ENCODE measurements at places on chromosomes 11 and 22. TPM values are rescaled to one million over a fixed set of nuclear protein-coding genes. Genes with fewer than 3 reads are reported as not detected.

DNA sequence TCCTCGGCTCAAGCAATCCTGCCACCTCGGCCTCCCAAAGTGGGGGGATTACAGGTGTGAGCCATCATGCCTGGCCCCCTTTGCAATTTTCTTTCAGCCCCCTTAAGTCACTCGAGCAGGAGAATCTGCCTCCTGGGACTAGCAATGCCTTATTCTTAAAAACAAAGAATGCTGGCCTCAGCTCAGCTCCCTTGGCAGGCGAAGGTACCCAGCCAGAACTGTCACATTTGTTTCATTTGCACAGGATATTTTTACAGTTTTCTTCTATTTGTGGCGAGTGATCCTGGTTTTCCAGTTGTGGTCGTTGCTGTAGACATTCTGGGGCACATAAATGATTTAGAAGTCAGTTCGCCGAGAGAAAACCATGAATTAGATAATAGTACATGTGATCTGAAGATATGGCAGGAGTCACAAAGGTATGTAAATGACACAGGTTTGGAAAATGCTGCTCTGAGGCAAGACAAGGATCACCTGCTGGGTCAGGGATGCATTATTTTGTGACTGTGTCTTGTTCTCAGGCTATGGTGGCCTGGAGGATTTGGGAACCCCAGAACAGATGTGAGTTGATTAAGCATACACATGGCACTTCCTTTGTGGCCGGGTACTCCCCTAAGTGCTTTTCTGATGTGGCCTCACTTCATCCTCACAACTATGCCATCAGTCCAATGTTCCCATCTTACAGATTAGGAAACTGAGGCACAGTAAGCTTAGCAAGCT is 51.2 kb upstream of the SLC22A12 start:
- DNase-seq: no peak

DNA sequence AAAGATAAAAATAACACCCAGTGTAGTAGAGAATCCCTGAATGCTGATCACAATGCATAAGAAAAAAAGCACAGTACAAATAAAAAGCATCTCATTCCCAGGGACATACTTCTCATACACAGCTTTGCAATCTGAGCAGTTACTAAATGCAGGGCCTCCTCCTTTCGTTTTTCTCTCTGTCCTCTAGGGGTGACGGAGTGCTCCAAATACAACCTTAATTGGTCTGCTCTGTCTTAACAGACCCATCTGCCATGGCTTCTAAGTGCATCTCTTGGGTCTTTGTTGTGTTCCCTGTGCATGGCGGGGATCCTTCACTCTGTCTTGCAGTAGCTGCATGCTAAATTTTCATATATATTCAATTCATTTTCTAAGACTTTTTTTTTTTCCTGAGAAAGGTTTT is 1114.2 kb upstream of the RAG2 start:
- DNase-seq: peak; percentile 12

RFPL1 gene
- total RNA-seq: not detected

DNA sequence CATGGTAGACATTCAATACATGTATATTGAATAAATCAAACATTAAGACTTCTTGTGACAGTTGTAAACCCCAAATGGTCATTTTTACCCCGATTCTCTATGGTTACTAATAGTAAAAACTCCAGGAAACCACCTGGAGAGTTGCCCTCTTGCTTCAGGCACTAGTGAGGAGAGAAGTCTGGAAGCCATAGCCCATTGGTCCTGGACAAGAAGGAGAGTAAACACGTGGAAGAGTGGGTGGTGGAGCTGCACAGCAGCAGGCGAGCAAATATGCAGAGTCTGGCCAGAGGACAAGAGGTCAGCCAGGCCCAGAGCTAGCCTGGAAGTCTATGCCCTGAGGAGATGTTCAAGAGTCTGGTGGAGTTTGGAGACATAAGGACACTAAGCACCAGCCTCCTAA is 17.7 kb downstream of the DCHS1 start:
- DNase-seq: no peak

ANO3 gene
- not detected for total RNA-seq

COMT gene
- total RNA-seq: 61.3 TPM

CABP4 gene
- total RNA-seq: 0.43 TPM

DNA sequence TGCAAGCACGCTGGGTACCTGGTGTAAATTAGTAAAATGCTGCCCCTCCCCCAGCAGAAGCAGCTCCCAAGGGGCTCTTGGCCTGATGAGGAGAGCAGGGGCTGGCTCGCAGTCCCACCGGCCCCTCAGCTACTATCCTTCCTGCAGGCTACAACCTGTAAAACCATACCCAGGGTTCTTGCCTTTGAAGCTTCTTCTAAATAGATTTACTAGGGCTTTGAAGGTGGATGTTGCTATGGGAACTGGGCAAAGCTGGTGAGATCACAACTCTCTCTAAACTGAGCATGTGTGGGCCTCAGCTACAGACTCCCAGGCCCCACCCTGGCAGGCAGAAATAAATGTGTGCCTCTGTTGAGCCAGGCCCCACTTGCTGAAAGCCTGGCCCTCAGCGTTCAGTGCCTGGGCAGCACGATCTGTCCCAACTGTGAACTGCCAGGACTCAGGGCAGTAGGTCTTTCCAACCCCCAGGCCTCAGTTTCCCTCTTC is 18.5 kb downstream of the CD5 start:
- DNase-seq: no peak

DNA sequence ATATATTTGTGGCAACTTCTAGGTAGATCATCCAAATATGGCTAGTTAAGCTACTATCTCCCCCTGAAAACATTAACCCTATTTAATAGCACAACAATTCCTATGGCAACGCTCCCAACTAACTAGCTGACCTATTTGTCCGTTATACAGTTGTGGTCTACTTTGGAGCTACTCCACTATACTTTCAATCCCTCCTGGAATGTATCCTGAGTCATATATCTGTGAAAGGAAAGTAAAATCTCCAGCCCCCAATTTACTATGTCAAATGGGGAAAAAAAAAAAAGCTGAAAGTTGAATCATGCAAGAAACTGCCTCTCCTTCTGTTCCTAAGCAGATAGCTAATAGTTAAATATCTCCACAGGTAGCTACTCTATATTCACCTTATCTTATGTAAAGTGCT is 128.5 kb downstream of the CD44 start:
- no peak for DNase-seq
